GM12865 (cell line): ENCODE measurements at places on chromosomes 1 and 21.
A peak's percentile ranks its signal among the peaks of the same experiment; 100 is the strongest.

DNA sequence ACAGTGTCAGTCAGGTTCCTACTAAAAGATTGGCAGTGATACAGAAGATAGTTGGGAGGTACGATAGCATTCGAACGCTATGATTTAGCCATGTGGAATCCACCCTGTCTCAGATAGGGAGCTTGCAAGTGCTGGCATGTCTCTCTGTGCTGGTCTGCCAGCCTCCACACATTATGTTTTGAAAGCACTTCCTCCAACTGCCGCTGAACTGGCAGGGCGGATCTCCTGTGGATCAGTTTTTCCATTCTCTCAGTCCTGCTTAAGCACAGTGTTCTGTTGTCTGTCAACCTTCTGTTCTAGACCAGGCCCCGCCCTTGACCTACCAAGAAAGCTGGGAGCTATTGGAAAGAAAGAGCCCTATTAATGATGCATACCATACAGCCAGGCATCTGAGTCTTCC is 65.5 kb upstream of the PALMD start:
- DNase-seq = no peak

GRCh38 chr1:54800041-54800898 is 853 bp downstream of the TTC22 start:
- no peak for DNase-seq

DNA sequence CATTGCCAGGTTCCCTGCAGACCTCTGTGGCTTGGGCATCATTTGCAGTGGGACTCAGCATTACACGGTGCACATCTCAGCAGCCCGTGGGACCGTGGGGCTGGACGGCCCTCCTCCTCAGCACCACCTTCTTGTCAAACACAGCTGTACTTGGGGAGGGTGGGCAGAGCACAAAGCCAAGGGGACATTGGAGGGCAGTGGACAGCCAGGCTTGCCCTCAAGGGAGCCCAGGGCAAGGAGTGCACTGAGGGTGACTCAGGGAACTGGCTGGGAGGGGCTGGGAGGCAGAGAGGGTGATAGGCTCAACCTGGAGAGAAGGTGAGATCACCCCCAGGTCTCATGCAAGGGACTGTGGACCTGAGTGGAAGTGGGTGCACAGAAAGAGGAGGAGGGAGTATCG is 3.4 kb downstream of the CAPN9 start:
- DNase-seq = no peak

GRCh38 chr1:42816585-42817439 is at the start of the genes ERMAP and SVBP:
Gene ERMAP (plus strand): TSS chr1:42817122. CDS start chr1:42830449, 13,327 bp downstream.
Gene SVBP (minus strand): TSS chr1:42817397. CDS start chr1:42816544, 853 bp downstream.
- DNase-seq = peak; percentile 93

- peak; percentile 41 for DNase-seq
Measured at GRCh38 chr21:42850866-42851391, 28.4 kb downstream of the WDR4 start.

GRCh38 chr1:170790651-170791071 is 126.7 kb downstream of the PRRX1 start:
- no peak for DNase-seq

GRCh38 chr1:84525779-84526178 is 19.4 kb upstream of the GNG5 start:
- no peak for DNase-seq

GRCh38 chr1:186454981-186455380 is 5.9 kb downstream of the PDC start:
- DNase-seq = no peak

DNA sequence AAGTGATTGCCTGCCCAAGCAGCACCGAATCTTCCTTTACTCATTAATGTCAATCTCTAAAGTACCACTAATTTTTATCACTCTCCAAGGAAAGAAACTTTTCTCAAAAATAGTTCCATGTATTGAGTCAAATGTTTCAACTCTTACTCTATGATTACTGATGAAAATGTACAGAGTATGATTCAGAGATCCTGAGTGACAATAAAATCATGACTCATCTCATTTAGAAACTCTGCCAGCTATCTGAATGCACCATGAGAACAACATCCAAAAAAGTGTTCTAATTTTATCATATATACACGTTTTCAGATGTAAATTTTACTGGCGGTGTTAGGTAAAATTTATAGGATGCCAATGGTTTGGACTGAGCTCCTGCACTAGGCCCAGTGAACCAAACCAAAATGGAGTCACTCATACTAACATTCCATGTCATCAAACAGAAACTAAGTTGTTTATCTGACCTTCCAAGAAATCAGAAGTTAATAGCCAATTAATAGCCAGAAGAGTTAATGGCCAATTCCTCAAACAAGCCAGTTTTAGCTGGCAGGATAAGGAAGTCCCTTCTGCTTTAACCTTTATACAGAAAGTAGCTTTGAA is 22.6 kb downstream of the PLPPR5 start:
- no peak for DNase-seq

DNA sequence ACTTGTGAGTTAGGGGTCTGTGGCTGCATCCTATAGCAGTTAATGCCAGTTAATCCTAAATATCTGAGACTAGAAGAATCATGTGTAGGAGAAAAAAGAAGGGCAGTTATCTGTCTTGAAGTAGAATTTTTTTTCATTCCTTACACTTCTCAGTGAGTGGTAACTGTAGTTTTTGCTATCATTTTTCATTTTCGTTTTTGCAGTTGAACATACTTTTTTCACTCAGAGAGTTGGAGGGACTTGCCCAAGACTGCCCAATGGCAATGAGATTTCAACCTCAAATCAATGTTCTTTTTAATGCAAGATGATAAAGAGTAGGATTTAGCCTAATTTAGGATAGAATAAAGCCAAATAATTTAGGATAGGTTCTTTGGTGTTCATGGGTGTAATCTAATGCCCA is 5.5 kb downstream of the PRDX6 start:
- peak; percentile 19 for DNase-seq

DNA sequence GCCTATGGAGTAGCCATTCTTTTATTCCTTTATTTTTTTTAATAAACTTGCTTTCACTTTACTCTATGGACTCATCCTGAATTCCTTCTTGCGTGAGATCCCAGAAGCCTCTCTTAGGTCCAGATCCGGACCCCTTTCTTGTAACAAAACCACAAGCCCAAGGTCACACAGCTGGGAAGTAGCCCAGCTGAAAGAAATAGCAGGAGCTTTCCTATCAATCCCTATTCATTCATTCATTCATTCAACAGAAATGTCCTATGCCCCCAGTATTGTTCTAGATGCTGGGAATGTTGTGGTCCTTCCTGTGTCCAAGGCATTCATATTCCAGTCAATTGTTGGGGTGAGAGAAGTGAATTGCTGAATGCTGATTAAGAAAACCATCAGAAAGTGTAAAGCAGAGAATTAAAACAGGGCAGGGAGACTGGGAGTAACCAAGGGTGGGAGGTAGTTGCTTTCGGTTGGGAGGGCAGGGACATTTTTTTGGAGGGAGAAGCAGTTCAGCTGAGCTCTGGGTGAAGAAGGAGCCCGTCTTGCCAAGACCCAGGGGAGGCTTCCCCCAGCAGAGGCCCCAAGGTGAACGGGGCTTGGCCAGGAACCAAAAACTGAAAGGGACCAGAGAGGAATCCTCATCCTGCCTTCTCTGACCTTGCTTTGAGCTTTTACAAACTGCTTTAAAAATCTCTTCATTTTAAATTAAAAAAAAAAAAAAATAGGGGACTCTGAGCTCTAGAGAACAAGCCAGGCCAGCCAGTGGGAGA is 10.8 kb downstream of the PLA2G2D start:
- DNase-seq = no peak

GRCh38 chr1:168167806-168168205 is 11.0 kb upstream of the TIPRL start:
- DNase-seq = no peak
